ENCODE measurements at places on chromosomes 1 and 21.

DNA sequence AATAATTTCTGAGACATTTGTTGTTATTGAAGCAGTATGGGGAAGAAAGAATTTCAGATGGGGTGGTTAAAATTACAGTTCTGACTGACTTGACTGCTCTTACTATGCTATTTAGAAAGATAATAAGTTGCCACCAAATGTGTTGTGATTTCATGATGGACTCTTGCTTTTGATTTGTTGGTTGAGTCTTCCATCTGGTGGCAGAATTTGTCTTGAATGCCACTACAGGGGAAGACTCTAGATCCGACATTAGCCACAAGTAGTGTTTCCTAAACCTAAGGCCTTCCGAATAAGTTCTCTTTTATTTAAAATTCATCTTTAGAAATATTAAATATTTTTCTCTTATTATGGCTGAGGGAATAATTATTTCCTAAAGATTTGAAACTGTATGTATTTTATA is 190.9 kb upstream of the ADGRL4 start:
- no peak for DNase-seq

DNA sequence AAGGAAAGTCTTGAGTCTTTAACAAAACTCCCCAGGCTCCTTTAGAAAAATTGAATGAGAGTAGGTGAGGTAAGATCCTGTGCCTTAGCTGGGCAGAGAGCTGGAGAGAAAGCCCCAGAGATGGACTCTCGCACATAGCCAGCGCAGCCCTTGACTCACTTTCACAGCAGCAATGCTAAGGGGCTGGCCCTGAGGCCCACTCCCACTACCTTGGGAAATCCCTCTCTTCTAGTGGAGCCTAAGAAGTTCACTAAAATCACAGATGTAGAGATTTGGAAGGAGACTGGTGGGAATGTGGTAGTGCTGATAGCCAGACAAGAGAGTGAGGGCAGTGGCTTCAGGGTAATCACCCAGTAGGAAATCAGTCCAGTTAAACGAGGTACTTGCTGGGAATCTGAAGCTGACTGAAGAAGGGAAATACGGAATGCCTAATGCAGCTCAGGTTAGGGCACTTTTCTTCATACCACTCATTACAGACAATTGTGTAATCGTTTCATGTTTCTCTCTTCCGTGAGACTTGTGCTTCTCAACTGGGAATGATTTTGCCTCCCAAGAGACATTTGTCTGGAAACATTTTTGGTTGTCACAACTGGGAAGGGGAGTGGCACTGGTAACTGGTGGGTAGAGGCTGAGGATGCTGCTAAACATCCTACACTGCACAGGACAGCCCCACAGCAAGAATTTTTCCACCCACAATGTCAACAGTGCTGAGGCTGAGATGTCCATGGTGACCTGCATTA is 42.4 kb upstream of the LRRC8C start:
- DNase-seq, result no peak

- no peak for DNase-seq
These were observed 3.0 kb downstream of the F11R start for GRCh38 chr1:161017756-161018630.

- DNase-seq, result no peak
These were observed 19.6 kb downstream of the CAPN8 start for GRCh38 chr1:223645903-223646302.

DNA sequence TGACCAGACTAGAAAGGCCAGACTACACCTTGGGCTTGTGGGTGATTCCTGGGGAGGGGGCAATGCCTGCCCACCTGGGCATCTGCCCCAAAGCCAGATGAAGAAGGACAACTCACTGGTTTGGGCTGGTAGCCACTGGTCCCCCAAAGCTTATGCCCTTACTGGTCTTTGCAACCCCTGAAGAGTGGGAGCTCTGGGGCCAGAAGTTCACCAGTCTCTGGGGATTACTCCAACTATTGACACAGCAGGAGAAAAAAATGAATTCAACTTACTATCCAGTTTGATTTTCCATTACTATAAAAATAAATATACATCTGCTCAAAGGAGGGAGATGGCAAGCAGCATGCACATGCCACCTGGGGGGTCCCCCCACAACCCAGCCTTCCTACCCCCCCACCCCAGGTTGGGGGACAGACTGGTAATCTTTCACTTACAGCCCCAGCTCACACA is 2.6 kb downstream of the AHDC1 start:
- DNase-seq, result no peak

- DNase-seq, result no peak
These were observed 29.7 kb downstream of the HSPA13 start for GRCh38 chr21:14353231-14353630.

DNA sequence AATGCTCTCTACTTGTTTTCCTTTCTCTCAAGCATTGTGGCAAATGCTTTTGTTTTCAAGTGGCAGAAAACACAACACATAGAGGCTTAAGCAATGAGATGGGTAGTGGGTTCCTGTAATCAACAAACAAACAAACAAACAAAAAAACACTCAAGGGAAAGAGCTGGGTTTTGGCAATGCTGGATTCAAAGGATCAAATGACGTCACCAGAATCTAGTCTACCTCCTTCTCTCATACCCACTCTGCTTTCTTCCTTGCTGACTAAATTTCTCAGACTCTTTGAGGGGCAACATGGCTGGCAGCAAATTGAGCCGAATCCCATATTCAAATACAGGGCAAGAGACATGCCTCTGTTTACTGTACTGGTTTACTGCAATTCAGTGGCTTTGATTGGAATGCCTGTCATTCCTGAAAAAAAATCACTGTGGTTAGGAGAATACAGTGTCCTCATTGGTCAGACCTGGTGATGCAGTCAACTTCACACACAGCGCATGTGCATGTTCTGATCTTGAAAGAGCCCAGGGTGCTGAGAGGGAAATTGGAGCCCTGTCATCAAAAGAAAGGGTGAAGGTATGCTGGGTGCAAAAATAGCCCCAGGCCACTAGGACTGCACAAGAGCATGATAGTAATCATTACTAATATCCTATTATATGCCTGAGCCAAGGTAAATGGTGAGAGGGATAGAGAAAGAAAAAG is 356.2 kb downstream of the KCTD3 start:
- DNase-seq, result no peak

GRCh38 chr1:65355031-65355712 is 45.8 kb downstream of the DNAJC6 start:
- DNase-seq, result no peak

- no peak for DNase-seq
These were observed 41.8 kb upstream of the POU3F1 start for GRCh38 chr1:38088366-38088765.

GRCh38 chr1:183986941-183987340 is 50.6 kb downstream of the COLGALT2 start:
- DNase-seq, result no peak

GRCh38 chr1:235199441-235199840 is 38.4 kb upstream of the RBM34 start:
- no peak for DNase-seq

DNA sequence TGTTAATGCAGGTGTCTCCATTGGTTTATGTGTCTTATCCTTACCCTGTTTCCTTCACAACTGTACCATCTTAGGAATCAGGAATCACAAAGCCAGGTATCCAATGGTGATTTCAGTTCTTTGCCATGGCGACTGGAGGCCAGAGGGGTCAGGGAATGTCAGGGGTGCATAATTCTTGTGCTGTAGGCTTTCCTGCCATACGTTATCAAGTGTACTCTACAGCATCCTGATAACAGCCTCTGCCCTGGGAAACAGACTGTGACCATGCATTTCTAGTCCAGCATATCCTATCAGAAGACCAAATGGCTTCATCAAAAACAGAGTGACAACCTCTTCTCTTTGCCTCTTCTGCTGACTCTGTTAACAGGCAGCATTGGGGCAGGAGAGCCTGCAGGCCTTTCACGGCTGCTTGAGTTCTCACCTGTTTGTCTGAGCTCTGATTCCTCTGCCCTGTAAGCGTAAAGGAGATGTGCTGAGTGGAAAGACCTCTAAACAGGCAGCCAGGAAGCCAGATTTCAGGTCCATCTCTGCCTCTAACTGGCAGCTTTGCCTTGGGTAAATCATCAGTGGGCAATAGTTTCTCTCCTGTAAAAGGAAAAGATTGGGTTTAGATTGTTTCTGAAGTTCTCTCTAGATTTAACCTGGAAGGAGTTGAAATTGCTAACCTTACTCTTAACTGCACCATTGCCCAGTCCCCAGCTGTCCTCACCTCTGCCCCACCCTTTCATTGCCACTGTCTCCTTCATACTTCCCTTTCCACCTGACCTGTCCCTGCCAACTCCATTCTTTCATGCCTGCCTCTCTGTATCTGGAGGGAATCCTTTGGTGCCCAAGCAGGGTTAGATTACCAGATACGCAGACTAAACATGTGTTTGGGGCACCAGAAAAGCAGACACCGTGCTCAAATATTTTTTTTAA is 80.2 kb downstream of the LRRC8D start:
- no peak for DNase-seq

DNA sequence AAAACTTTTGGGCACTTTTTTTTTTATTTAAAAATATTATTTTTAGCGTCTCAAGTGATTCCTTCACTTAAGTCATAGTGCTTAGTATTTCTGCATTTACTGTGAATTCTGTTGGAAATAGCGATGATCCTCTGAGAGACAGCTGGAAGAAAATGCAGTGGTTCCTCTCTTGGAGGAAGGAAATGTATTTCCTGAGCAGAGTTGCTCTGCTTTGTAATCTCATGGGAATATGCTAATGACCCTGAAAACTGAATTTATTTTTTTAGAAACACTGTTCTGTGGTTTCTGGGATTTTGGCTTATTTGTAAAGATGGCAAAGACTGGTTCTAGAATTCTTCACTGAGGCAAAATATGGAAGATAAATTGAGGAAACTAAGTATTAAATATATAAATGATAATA is 88.9 kb downstream of the NTNG1 start:
- no peak for DNase-seq

- DNase-seq, result no peak
These were observed 25.5 kb upstream of the ATF3 start for GRCh38 chr1:212582808-212583615.

DNA sequence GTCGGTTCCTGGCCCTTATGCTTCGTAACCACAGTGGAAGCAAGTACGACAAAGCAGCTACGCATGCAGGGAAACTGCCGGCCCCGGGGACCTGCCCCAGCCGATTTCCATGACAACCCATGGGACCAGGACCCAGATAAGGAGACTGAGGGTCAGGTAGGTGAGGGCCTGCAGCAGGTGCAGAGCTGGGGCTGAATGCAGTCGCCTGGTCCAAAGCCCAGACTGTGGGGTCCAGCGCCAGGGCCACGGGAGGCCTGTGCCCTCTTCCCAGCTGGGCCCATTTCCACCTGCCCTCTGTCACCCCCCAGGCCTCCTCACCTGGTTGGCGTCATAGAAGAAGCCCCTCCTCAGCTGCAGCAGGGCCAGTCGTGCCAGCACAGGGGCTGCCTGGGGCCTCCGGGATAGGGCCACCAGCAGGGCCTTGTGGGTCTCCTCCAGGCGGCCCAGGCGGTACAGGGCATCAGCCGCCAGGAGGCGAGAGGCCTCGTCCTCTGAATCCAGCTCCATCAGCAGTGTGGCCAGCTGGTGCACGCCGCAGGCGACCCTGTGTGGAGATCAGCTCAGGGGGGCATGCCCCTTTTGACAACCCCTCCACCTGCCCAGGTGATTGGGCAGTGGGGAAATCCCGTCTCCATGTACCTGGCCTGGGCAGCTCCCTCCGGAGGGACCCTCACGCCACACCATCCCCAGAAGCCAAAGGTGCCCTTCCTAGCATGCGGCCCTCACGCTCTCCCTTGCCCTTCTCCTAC is 14.2 kb downstream of the TTC34 start:
- DNase-seq, result no peak

DNA sequence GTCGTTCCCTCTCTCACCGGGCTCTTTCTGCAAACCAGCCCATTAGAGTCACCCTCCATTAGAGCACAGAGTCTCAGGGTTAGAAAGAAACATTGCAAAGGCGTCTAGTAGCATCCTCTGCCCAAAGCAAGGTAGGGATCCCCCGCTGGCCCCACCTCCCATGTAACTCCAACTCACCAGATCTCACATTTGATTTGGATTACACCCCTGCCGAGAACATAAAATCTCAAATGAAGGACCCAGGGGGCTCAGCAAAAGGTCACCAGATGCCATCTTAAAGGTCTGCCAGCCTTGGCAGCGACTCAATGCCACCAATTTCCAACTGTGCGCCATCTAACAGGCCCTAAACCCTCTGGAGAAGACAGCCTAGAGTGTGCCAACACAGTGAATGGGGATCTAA is 14.1 kb downstream of the C1orf87 start:
- DNase-seq, result no peak

- DNase-seq, result no peak
These were observed 233.8 kb upstream of the TMEM51 start for GRCh38 chr1:14919751-14920150.

GRCh38 chr1:159008744-159009188 is 941 bp upstream of the IFI16 start:
- DNase-seq, result peak; percentile 29

- DNase-seq, result no peak
These were observed 86.4 kb downstream of the BCAR3 start for GRCh38 chr1:93595266-93595665.

GRCh38 chr1:115842948-115843347 is 2.0 kb upstream of the NHLH2 start:
- DNase-seq, result no peak

DNA sequence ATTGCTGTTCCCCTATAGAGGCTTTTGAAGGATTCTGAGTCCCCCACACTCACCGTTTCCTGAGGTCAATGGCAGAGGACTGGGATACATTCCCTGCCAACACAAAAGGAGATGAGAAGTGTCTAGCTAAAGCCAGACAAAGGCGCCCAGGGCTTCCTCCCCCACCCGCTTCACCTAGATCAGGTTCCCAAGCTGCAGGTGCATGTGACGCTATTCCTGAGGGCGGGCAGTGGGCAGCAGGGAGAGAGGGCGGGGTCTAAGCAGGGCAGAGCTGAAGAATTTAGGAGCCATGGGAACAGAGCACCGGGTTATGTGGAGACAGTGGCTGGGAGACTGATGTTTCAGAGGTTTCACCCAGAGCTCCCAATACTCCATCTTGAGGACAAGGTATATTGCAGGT is 6.0 kb upstream of the ARHGEF2 start:
- DNase-seq, result no peak

DNA sequence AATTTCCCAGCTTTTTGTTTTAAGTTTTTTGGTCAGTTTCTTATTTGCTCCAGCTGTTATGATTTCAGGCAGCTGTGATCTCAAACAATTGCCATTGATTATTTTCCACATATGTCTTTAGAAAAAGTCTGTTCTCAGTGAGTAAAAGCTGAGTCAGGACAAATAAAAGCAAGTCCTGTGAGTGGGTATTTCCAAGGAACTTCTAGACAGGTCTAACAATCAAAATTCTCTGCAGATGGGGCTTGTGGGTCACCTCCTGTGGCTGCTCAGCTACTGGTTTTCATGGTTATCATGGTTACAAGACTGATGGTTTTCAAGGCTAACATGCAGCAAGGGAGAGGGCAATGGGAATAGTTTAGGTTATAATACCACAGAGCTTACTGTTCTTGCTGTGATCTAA is 585.7 kb downstream of the LMO4 start:
- DNase-seq, result no peak

DNA sequence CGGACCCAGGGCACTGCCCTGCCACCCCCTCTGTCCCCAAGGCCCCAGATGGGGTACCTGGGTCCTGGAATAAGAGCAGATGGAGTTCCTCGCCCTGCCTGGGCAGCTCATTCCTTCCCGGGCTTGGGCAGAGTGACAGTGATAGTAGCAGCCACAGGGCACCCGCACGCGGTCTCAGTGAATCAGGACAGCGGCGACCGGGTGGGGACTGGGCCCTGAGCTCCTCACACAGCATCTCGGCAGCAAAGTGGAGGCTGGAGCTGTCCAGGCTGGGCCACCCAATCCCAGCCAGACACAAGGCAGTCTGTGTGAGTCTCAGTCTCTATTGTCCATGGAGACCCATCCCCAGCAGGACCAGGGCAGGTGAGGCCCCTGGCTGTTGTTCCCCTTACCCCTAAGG is 37.4 kb upstream of the CCDC27 start:
- no peak for DNase-seq

- DNase-seq, result no peak
These were observed 66.1 kb upstream of the CXADR start for GRCh38 chr21:17446737-17447136.

Measured in activated CD8-positive, alpha-beta memory T cell treated with anti-CD3 and anti-CD28 coated beads for 1 hour (primary cell).